ENCODE measurements at places on chromosomes 1 and 21. TPM values are rescaled to one million over a fixed set of nuclear protein-coding genes. Genes with fewer than 3 reads are reported as not detected.

DNA sequence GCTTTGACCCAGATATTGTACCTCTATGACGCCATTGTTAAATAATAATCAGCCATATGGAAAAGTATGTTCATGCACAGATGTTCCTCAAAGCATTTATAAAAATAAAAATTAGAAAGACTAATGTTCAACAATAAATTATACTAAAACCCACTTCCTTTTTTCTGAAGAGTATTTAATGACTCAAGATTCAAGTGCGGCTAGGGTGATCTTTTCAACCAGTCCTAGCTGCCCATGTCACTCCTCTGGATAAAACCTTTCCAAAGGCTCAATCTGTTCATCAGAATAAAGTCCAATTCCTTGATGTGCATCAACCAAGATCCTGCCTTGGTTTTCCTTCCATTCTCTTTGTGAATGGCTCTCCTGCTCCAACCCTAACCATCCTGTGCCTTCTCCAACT lies 292.0 kb downstream of the VAV3 start:
- DNase-seq, result no peak

- no peak for DNase-seq
Observed at GRCh38 chr1:156146769-156147405, 6.5 kb upstream of the SEMA4A start.

DNA sequence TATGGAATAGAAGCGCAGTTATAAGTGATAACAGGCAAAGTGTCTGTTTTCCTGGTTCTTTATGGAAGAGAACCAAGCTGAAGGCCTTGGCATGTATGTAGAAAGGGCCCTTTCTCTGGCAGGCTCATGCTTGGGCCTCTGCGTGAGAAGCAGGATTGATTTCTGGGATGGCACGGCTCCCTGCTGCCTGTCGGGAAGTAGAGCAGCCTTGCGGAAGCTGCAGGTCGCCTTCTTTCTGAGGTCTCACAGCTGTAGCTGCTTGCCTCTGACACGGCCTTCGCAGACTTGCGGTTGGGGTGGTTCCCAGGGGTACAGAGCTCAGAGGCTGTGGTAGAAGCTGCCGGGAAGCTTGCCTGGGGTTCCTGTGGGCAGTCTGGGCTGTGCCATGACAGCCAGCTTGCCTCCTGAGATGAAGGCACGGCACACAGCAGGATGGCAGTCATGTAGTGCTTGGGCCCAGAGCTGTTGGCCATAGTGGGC lies 39.4 kb downstream of the TRAPPC10 start:
- DNase-seq, result no peak

DNA sequence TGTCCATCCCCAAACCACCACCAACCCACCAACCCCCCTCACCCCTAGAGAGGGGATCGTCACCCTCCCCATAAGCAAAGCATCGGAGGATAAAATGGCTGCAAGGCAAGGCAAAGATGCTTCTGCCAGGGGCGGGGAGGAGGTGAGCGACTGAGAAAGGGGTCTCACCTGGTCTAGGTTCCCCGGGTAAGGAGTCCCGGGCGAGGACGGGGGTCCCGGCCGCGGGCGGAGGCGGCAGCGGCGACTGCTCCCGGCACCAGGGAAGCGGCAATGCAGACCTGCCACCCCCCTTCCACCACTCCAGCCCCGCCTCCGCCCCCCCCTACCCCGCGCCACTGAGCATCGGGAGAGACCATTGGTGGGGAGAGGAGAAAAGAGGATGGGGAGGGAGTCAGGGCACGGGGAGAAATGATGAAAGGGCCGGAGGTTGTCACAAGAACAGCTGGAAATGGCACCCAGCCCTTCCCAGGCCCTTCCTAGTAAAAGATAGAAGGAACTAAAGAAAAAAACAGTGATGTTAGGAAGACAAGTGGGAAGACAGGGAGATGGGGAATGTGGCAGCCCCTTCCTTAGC lies at the start of gene SV2A:
TSS of gene SV2A (minus strand) at position 274 of the 574 bp plus-strand sequence. CDS start 4,004 bp downstream, outside the sequence.
- peak; percentile 56 for DNase-seq

GRCh38 chr1:194598098-194598497 lies 1411.7 kb upstream of the B3GALT2 start:
- no peak for DNase-seq

GRCh38 chr1:220732137-220732536 lies 16.0 kb upstream of the MTARC2 start:
- DNase-seq, result no peak

GRCh38 chr1:227225715-227226346 lies 92.5 kb downstream of the CDC42BPA start:
- no peak for DNase-seq

DNA sequence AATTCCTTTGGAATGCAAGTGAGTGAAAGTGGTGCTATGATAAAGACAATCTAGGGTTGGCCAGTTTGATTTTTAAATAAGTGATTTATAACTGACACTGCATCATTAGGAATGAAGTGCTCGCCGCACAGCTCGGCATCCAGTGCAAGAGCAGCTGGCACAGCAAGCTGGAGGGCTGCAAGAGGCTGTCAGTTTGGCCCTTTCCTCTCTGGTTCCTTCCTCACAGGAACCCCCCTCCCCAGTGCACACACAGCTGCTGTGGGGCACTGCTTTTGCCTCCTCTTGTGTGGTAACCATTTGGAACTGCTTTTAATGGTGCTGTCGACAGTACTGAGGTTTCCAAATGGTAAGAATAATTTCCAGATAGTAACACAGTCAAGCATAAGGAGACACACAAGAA lies 10.4 kb upstream of the BCAR3 start:
- DNase-seq, result no peak

Gene SZT2
- 105 TPM for total RNA-seq

GRCh38 chr1:196324345-196324744 lies 283.9 kb downstream of the KCNT2 start:
- no peak for DNase-seq

- DNase-seq, result no peak
Observed at GRCh38 chr1:89800022-89800655, 20.7 kb upstream of the LRRC8D start.

DNA sequence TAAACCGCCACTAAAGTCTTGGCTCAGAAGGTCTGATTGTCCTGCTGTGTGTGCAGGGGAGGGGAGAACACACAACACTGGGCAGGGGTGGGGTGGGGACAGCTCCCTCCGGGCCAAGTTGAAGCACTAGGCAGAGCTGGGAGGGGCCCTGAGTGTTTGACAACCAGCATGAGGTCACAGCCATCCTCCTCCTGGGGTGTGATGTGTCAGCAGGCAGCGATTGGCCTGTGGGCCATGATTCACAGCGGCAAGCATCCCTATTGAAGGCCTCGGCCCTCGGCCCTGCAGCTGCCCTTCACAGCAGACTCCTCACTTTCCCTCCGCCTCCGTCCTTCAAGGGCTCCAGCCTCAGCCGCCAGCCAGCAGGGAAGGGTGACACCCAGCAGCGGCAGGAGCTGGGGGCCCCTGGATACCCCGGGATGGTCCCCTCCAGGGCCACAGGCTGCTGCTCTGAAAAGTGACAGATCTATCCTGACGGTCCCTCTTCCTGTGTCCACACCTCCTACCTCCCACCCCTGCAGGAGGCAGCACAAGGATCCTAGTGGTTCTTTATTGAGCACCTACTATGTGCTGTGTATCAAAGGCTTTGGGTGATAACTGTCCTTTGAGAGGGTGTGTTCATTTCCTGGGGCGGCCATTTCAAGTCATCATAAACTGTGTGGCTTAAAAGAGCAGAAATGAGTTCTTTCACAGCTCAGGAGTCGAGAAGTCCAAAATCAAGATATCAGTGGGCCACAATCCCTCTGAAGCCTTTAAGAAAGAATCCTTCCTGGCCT lies 66.0 kb upstream of the SLC25A33 start:
- peak; percentile 68 for DNase-seq

DNA sequence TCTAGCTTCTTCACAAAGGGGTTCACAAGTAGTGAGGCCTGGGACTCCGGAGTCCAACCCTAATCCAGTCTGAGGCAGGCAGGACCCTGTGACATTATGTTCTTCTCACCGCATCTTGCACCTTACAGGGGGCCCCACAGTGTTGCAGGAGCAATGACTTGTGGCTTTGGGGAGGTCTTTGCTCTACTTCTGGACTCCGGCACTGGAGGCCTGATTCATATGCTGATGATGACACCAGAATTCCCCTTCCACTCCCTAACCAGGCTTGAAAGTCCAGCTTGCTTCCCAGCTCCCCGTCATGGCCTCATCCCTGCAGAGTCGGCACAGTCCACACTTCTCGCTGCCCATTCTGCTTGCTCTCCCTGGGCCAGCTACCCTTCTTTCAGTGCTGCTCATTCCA lies 96.3 kb upstream of the SLC44A3 start:
- no peak for DNase-seq

DNA sequence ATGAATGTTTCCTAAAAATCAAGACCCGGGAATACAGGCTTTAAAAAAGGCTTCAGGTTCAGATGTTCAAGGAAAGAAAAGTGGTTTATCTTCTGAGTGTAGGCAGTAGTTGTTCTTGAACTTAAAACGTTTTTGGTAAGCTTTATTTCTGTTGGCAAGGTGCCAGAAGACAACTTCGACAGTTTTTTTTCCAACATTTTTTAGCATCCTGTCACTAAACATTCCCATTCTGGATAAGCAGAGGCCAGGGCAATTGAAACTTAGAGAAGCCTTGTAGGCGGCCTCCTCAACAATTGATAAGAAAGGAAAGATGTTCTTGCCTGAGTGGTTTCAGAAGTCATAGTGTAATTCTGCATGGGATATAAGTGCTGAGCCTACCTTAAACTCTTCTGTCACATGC lies 66.7 kb downstream of the PATJ start:
- DNase-seq, result no peak

Gene EPHA2
- total RNA-seq, result 58.9 TPM

Gene FLVCR1
- total RNA-seq, result 11.1 TPM

GRCh38 chr1:196078691-196079090 lies 529.5 kb downstream of the KCNT2 start:
- no peak for DNase-seq

Gene LRRC8B
- 14.4 TPM for total RNA-seq

DNA sequence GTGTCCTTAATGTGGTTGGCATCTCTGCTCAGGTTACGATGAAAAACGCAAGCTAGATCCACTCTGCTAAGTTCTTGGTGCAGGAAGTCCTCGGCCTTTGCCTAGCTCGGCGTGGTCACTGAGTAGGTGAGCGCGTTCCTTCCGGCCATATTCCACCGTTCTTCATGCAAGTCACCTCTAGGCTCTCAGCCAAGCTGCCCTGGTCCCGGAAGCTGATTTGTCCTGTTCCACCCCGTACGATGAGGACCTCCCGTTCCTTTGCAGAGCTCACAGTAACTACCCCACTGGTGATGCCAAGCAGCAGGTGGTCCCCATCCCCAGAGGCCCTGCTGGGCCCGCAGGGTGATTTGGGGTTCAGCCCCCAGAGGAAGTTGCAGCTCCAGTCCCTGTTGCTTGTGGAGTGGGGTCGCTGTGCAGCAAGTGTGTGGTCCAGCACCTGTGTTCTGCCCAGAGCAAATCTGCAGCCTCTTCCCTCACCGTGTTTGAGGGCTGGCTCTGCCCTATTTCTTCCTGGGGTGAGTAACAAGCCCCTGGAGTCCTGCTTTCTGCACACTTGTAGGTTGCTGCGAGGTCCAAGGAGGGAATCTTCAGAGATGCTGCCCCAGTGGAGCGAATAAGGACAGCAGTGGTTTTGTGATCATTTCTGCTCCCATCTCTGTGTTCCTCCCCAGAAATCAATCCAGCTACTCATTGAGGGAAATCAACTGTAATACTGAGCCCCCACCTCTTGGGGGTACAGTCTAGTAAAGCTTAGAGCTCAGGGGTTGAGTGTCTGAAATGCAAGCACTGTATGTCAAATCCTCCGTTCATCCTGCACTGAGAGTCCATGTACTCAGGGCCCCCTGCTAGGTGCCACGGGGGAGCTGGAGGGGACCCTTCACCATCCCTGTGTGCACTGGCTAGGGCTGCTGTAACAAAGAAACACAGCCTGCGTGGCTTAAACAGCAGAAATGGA lies 2.3 kb downstream of the UMODL1 start:
- DNase-seq, result no peak

- DNase-seq, result no peak
Observed at GRCh38 chr1:237736372-237737029, 154.2 kb downstream of the ZP4 start.

DNA sequence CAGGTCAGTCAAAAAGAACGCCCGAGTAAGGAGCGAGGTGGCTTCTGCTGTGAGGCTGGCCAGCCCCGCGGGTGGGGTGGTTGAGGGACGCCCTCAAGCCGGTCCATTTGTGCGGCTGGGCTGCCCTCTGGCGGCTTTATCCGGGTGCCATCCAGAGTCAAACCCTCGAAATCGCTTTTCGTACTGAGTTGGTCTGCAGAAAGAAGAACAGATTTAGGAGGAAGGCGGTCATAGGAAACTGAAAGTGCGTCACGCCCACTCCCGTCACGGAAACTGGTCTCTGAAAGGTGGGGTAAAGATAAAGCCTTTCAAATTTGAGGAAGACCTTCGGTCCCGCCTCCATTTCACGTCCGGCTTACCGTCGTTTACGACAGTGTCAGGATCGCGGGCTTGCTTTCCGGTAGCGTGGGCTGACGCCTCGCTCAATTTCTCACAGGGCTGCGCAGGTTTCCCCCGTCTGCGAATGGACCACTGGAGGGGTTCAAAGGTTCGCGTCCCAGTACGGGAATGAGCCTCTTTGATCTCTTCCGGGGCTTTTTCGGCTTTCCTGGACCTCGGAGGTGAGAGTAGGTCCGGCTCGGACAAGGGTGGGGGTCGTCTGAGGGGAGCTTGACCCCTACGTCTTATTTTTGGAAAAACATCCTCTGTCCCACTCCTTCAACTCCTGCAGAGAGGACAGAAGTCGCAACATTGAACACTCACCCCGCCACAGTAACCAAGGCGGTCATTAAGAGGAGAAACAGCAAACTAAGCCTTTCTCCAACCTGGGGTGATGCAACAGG lies at the start of gene HAX1:
TSS of gene HAX1 (plus strand) at position 413 of the 782 bp plus-strand sequence. CDS start at position 508, 95 bp downstream.
- peak; percentile 96 for DNase-seq

Gene LRRC3
- total RNA-seq, result 3.8 TPM

DNA sequence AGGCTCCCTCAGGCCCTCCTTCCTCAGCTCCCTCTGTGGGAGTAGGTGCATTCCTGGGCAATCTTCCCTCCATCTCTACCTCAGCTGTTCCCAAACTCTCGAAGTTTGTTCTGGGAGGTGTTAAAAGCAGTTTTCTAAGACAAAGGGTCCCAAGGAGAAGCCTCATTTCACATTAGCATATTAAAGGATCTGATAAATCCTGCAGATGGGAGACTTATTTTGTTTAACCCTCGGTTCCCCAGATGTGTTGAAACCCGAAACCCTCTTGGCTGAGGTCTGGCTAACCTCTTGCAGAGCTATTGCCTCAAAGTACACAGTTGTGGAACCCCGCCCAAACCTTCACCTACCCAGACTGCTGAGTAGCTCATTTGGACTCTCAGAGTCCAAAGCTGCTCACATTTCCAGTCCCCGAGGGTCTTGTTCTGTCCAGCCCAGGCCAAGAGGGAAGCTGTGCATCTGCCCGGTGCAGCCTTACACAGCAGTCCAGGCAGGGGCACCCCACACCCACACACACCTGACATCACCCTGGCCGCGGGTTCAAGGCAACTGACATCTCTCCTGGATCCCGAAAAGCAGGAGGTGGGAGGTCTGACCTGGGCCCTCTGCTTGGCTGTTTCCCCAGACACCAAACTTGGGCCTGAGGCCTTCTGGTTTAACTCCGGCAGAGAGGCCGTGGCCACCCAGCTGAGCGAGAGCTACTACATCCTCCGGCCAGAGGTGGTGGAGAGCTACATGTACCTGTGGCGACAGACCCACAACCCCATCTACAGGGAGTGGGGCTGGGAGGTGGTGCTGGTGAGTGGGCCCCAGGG lies 19.5 kb upstream of the SELENON start:
- DNase-seq, result no peak

Gene BMP8A
- 0.23 TPM for total RNA-seq

Gene USP33
- 63.7 TPM for total RNA-seq

GRCh38 chr1:48851638-48852037 lies 74.9 kb upstream of the BEND5 start:
- DNase-seq, result no peak
